Activated T-cell treated with anti-CD3 and anti-CD28 coated beads for 48 hours (primary cell): ENCODE measurements at places on chromosomes 4 and X.
A peak's percentile ranks its signal among the peaks of the same experiment; 100 is the strongest.

DNA sequence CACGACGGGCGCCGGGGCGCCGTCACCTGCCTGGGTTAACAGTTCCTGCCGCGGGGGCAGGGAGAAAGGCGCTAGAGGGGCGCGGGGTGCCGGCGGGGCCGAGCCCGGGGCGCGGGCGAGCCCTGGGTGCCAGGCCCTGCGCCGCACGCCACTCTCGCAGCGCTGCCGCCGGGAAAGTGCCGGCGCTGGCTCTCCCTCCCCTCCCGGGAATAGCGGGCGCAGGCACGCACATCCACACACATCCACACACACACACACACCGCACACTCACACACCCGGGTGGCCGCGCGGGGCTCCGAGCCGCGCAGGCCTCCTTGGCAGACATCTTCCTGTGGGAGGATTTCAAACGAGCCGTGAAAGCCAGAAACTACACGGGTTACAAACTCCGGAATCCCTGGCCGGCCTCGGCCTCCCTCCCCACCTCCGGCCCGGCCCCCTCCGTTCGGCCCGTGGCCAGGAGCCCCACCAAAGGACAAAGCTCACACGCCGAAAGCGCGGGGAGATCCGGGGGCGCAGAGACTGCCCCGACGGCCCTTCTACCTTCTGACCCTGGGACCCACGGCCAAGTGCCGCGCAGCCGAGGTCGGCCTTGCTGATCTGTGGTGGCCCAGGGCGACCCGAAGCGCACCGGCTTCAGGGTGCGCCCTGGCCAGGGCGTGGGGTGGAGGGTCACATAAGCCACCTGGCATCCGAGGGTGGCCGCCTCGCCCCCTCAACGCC lies 92.3 kb downstream of the BCOR start:
- DNase-seq, result no peak

DNA sequence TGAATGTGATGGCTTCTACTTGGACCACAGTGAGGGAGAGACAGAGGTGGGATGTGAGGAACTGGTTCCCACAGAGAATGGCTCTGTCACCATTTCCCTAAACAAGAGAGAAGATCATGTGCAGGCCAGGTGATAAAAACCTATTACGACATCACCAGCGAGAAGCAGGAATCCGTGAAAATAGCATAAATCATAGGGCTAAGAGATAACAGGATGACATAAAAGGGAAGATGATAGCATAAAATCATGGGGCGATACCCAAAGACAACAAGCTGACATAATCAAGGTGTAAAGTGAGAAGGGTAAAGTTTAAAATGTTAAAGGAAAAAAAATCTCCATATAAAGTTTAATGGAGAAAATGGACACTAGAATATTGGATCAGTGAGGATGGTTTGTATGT lies 205.5 kb upstream of the SLIT2 start:
- DNase-seq, result no peak

DNA sequence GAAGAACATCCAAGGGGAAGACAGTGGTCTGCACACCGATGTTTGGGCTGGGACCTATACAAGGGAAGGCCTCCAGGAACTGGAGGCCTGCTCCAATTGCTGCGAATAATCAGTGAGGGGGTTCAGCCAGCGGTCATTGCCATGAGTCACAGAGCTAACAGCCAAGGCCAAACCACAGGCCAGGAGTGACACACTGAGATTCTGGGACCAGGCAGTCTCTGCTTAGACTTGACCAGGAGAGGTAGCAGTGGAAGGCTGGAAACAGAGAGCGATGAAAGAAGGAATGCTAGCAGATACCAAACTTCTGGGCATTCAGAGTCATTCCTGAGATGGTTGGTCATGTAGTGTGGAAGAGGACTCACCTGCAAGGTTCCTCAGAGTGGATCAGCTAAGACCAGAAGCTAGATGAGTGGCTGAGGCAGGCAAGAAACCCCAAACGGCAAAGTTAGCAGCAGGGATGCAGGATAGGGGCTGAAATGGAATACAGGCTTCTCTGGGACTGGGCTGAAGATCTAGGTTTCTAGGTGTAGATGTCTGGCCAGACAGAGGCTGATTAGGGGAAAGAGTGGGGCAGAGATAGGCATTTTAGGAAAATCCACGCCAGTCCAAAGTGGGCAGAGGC lies 54.7 kb downstream of the CNGA2 start:
- DNase-seq, result no peak

- DNase-seq, result no peak
Observed at GRCh38 chr4:181562399-181562798, 680.8 kb upstream of the TENM3 start.

DNA sequence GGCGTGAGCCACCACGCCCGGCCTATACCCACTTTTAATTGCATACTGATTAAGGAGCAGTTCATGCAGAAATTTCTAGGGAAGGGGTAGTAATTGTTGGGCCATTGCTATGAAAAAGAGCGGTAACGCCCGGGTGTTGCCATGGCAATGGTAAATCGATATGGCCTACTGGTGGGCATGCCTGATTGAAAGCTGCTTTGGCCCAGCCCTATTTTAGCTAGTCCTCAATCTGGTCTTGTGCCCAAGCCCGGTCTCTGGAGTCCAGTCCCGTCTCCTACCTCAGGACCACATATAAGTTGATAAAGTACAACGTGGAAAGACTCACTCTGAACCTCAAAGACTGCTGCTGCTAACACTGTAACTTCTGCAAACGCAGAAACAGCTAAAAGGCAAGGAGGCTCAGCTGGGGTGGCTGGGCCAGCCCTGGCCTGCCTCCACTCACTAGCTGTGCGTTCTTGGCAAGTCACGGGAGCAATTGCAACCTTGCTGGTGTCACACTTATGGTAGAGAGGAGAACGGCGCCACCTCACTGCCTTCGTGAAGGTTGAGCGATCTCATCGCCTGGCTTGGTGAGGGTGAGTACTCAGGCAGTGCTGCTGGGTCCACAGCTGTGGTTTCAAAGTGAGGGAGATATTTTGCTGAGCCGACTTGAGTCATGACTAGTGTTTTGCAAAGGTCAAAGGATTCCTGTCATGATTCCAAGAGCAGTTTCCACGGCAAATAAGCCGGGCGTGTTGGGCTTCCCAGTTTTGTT lies 57.0 kb upstream of the GRPEL1 start:
- DNase-seq, result no peak

DNA sequence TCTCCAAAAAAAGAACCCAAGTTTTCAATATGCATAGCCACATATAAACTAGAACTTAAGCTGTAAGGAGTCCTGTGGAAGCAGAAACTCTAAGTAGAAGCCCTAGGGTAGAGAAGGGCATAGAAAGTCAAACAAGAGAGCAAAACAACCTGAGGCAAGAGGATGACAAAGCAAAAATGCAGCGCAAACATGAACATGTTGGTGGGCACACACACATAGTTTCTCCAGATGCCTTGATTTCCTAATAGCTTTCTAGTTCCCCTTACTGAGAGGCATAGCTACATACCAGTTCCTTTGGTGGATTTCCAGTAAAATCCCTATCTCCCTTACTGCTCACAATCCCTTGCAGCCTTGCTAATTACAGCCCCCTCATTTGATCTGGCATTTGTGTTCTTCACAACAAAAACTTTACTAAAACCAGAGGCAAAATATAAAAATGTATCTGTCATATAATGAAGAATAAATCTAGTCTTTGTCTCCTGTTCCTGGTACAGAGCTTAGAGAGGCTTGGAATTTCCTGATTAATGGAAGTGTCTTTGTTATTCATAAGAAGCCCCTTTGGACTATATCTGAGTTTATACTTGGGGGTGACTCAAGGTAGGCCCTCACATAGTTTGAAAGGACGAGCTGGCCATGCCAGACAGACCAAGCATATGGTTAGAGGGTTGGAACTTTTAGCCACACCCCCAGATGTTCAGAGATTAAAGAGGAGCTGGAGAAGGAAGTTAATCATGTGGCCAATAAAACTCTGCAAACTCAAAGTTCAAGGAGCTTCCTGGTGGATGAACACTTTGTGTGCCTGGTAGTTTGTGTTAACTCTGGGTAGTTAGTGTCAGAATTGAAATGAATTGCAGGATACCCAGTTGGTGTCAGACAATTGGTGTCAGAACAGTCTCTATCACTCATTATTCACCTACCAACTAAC lies 52.7 kb upstream of the ZCCHC13 start:
- no peak for DNase-seq

DNA sequence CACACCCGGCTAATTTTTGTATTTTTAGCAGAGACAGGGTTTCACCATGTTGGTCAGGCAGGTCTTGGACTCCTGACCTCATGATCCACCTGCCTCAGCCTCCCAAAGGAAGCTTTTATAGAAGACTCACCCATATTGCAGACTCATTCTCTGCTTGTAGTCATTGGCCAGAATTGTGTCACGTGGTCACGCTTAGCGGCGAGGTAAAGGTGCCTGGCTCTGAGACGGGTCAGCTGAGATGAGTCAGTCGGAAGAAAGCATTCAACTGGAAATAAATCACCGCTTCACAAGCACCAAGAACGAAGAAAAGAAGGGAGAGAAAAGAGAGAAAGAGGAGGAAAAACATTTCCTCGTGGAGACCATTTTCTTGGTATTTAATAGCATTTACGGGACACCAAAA lies 218.8 kb upstream of the NOCT start:
- DNase-seq, result no peak

GRCh38 chr4:2011583-2011982 lies 2.8 kb upstream of the NELFA start:
- DNase-seq, result no peak

GRCh38 chr4:54526560-54526959 lies 131.2 kb upstream of the KIT start:
- DNase-seq, result no peak

GRCh38 chrX:101736651-101737050 lies 77.0 kb upstream of the ARMCX2 start:
- DNase-seq, result no peak

- DNase-seq, result no peak
Observed at GRCh38 chr4:78459327-78459726, 92.2 kb upstream of the ANXA3 start.

DNA sequence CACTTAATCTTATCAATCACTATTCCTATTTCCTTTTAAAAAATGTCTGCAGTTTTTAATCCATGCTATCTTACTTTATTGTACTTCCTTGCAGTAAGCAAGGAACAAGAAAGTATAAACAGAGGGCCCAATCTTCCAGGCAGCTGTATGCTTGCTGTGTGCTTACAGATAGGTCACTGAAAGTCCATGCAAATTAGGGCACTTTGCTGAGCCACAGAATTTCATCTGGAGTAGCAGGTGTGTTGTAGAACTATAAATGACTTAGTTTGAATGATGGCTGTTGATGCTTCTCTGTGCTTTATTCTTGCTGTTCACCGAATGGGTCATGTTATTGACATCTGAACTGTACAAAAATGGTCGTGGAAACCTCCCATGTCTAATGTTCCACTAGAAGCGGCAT lies 154.6 kb downstream of the ATOH1 start:
- no peak for DNase-seq

DNA sequence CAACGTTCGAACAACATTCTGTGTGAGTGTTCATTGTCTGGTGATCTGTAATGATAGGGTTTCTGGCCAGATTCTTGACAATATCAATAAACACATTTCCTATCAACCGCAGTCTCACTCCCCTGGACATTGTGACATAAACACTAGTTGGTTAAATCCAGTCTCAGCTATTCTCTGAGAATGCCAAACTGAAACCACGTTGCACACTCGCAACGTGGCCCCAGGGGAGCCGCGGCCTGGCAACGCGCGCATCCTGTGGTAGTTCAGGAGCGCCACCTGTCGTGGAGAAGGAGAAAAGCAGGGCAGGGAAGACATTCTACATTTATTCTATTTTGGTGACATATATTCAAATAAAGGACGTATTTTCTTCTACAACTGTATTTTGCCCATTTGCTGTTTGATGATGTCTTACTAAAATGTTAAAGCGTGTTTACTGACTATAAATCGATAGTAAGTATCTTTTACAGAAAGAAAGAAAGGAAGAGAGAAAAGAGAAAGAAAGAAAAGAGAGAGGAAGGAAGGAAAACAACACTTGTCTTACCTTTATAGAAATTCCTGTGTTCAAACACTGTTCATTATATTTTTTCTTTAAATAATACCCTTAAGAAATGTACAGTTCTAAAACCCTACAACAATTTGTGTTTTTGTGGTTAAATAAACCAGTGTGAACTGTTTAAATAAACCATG lies 738.3 kb upstream of the FRG1 start:
- DNase-seq, result peak; percentile 13

DNA sequence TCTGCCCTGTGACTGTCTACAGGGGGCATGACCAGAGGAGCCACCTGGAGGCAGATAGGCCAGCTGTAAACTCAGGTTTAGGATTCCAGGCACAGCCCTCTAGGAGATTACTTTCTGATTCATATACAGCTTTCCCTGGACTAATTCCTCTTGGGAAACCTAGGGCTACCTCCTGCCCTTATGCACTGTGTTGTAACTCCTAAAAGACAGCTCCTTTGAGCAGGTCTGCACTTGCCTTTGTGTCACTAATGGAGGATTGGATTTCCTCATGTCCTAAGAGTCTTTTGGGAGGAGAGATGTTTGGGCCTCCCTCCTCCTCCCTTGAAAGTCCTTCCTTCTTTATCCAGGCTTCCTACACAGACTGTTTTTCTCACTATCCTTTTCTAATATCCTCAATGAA lies 202.0 kb downstream of the PCDH19 start:
- no peak for DNase-seq

DNA sequence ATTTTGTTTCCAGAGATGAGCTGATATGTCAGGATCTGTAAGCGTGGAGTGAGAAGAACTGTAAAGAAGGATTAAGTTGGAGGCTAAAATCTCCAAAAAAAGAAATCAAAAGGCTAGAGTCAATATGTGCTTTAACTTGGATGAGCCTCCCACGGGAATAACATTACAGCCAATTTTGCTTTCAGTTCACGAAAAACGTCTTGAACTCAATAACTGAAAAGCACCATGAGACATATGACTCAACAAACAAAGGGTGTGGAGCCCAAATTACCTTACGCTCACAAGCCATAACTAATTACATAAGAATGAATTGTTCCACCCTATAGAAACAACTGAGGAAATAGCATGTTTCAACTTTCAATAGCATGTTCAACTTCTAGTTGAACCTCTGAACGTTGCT lies 22.3 kb downstream of the TMPRSS11D start:
- no peak for DNase-seq

DNA sequence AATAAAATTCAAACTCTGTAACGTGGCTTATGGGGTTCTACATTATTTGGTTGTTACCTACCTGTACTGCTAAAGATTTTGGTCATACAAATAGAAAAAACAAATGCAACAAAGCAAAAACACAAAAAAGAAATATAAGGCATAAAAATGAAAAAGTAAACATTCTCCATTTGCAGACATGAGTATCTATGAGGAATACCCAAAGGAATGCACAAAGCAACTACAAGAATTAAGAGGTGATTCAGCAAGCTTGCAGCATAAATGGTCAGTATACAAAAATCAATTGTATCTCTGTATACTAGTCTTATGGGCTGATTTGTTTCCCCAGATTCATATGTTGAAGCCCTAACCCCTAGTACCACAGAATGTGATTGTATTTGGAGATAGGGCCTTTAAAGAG lies 3.6 kb upstream of the PDE5A start:
- DNase-seq, result no peak

GRCh38 chr4:109015413-109015810 lies 252.6 kb upstream of the ETNPPL start:
- no peak for DNase-seq

GRCh38 chr4:159248384-159249178 lies 145.7 kb downstream of the RAPGEF2 start:
- no peak for DNase-seq
